ENCODE measurements at places on chromosomes 13 and 19.

DNA sequence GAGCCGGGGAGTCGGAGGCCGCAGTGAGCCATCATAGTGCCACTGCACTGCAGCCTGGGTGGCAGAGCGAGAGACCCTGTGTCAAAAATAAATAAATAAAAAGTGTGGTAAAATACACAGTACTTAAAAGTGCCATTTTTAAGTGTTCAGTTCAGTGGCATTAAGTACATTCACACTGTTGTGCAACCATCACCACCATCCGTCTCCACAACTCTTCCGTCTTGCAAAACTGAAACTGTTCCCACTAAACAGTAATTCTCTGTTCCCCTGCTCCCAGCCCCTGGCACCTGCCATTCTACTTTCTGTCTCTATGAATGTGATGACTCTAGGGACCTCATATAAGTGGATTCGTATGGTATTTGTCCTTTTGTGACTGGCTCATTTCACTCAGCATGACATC, 13.3 kb downstream of the SLC25A42 start:
- no peak for DNase-seq

- DNase-seq, result no peak
These were observed 37.3 kb downstream of the KL start for GRCh38 chr13:33053397-33054066.

GRCh38 chr19:5536337-5536894, 31.3 kb downstream of the TINCR start:
- DNase-seq, result no peak

DNA sequence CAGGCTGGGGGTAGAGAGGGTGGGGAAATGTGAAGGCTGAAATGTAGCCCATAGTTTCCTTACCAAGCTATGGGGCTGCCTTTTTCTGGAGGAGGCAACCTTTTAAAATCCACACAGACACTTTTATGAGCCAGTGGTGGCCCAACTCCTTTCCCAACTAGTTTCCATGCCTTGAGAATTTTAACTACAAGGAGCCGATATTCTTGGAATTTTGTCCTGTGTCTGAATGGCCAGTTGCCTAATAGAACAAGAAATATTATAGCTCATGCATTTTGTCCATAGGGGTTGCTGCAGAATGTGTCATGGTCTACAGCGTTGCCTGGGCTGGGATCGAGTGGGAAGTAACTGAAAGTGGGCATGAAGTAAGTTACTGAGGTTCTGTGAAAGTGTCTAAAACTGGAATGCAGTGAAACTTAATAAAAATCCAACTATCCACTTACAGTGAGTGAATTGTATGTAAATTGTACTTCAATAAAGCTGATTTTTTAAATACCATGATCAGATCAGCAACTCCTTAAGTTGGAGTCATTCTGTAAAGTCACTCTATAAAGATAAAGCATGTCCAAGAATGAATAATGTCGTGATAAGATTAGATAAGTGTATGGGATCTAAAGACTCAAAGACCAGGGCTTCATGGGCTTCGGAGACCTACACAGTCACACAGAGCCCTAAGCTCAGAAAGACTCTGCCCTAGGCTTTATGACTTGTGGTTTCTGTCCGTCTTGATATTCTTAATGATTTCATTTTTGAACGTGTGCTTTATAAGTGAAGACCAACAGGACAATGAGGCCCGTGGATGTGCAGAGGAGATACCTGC, 122.6 kb upstream of the FNDC3A start:
- no peak for DNase-seq

DNA sequence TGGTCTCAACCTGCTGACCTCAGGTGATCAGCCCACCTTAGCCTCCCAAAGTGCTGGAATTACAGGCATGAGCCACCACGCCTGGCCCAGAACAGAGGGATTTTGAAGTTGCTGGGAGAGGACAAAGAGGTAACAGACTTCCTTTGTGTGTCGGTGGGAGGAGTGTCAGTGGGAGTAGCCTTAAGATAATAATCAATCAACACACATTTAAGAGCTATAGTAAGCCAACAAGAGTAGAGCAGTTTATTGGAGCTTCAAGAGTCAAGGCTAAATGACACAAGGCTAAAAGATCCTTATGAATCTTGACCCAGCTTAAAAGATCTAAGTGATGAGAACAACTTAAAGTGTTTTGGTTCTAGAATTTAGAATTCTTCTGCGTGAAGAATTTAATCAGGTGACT, 47.3 kb upstream of the NBEA start:
- no peak for DNase-seq

GRCh38 chr19:7994928-7995809, 10.3 kb downstream of the ELAVL1 start:
- no peak for DNase-seq

- peak; percentile 75 for DNase-seq
These were observed 44.4 kb downstream of the ELF1 start for GRCh38 chr13:40974460-40975407.

- DNase-seq, result peak; percentile 96
These were observed at the start of gene JAK3 for GRCh38 chr19:17847538-17848366. JAK3 (minus strand) TSS chr19:17847982; CDS start chr19:17844417, 3,565 bp downstream.

DNA sequence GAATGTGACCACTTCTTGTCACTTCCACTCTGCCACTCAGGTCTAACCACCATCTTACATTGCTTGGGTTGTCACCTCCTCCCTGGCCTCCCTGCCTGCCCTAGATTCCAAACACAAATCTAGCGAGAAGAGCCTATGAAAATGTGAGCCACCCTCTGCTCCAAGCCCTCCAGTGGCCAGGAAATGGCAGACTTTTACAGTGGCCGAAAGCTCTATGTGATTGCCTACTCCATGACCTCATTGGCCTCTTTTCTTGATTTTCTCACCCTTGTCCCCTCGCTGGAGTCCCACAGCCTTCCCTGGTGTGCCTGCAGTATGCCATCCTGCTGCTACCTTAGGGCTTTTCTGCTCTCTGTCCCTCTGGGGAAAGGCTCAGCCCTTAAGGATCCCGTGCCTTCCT, 84.2 kb downstream of the LRCH1 start:
- no peak for DNase-seq

- DNase-seq, result no peak
These were observed 5.0 kb downstream of the PPP1R37 start for GRCh38 chr19:45097776-45098520.

DNA sequence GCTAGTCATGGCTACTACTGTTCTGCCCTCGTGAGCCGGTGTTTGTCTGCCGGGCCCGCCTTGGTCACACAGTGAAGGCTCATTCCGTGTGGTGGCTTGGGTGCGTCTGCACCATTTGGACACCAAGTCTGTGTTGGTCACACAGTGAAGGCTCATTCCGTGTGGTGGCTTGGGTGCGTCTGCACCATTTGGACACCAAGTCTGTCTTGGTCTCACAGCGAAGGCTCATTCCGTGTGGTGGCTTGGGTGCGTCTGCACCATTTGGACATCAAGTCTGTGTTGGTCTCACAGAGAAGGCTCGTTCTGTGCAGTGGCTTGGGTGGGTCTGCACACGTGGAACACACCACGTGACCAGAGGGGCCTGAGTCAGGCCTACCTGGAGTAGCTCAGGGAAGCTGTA, 29.0 kb upstream of the DCUN1D2 start:
- no peak for DNase-seq

- DNase-seq, result no peak
These were observed 75.9 kb downstream of the STK24 start for GRCh38 chr13:98500963-98501421.

- DNase-seq, result no peak
These were observed 174.2 kb downstream of the TEX29 start for GRCh38 chr13:111494641-111495040.

- no peak for DNase-seq
These were observed 3.6 kb upstream of the TNFAIP8L1 start for GRCh38 chr19:4635754-4636116.

GRCh38 chr13:46475541-46475991, 77.4 kb upstream of the LRCH1 start:
- DNase-seq, result no peak

DNA sequence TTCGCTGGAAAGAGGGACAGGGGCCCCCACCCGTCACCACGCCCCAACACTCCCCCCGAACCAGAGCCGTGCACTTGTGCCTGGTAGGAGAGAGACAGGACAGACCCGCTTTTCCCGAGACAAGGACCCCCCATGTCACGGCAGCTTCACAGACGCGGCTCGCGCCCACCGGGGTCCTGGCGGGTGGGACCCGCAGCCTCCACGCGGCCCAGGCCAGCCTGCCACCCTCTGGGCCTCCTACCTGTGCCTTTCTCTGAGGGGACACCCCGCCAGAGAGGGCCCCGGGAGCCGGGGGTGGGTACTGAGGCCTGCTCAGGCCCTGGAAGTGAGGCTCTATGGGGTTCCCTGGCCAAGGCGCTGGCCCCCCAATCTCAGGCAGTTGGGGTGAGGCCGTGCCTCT, 4.0 kb upstream of the MISP start:
- no peak for DNase-seq

GRCh38 chr13:42007844-42008243, 40.6 kb upstream of the DGKH start:
- no peak for DNase-seq

GRCh38 chr19:45200568-45200967, 22.0 kb downstream of the BLOC1S3 start:
- DNase-seq, result no peak

DNA sequence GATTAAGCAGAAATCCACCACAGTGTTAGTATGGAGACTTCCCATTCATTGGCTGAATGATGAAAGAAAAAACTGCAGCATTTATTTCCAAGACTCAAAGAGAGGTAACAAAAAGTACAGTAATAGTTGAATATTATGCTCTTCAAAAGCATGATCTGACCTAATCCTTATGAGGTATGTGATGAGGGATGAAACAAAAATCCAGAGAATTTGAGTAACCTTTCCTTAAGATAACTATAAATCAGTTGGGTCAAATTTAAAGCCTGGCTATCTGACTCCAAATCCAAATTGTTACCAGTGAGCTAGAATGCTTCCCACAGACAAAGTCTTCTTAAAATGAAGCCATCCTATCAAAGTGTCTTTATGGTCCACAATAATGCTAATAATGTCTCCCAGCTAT, 38.1 kb downstream of the NUFIP1 start:
- DNase-seq, result no peak

- no peak for DNase-seq
These were observed 43.0 kb upstream of the C13orf42 start for GRCh38 chr13:51154029-51154555.

- DNase-seq, result no peak
These were observed 31.6 kb downstream of the SMIM24 start for GRCh38 chr19:3448616-3449334.

GRCh38 chr13:109180905-109181425, 551.6 kb downstream of the MYO16 start:
- DNase-seq, result no peak

DNA sequence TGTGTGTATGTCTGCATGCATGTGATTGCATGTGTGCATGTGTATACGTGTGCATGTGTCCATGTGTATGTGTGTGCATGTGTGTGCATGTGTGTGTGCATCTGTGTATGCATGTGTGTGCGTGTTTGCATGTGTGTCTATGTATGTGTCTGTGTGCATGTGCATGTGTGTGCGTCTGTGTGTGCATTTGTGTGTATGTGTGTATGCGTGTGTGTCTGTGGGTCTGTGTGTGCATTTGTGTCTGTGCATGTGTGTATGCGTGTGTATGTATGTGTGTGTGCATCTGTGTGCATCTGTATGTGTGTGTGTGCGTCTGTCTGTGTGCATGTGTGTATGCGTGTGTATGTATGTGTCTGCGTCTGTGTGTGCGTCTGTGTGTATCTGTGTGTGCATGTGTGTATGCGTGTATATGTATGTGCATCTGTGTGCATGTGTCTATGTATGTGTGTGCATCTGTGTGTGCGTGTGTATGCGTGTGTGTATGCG, 3.0 kb downstream of the STXBP2 start:
- DNase-seq, result no peak

GRCh38 chr19:309206-309565, 18.0 kb upstream of the PLPP2 start:
- no peak for DNase-seq

DNA sequence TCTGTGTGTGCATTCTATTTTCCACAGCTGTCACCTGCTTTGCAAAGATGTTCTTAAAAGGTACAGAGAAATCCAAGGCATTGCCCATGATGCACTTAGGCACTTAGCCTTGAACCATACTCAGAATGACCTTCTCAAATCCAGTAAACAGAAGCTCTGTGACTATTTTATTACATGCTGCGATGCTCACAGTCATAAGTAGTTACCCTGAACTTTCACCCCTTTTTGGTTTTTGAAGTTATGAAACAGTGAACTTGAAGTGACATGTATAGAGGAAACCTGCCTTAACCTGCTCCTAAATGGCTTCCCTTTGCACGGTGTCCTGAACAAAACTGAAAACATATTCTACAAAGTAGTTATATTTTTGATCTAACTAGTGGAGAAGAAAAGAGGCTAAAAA, 100.4 kb downstream of the SLC10A2 start:
- no peak for DNase-seq

GRCh38 chr13:83880275-83881139, 1.8 kb downstream of the SLITRK1 start:
- DNase-seq, result no peak

DNA sequence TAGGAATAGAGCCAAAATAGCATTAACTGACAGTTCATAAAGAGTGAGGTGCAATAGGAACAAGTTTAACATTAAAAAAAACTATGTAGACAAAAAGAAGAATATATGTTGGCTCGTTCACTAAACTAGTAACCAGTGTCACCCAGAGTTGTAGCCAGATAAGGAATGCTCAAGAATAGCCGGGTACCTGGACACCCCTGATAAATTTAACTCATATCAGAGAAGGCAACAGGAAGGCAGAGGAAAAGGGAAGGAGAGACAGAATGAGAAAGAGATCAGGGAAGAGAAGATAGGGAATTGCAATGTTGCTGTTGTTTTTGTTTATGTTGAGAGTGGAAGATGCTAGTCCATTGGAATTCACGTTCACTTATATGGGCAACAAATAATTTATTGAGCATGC, 31.6 kb upstream of the KATNAL1 start:
- no peak for DNase-seq

DNA sequence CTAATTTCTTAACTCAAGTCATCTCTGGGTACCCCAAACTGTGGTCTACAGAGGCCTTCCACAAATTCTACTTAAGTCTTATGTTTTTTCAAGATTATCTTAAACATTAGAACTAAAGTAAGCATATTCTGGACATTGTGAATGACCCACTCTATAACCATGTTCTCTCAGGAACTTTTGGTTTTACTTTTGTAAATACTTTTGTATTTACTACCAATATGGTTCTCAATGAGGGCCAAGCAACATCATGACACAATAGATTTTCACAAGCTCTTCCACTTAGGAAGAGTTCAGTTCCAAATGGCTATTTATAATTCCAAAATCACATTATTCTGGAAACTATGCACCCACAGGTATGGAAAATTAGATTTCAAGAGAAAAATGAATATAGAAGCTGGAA, 10.8 kb downstream of the DIAPH3 start:
- no peak for DNase-seq

- no peak for DNase-seq
These were observed 225.1 kb downstream of the HS6ST3 start for GRCh38 chr13:96314974-96315373.

DNA sequence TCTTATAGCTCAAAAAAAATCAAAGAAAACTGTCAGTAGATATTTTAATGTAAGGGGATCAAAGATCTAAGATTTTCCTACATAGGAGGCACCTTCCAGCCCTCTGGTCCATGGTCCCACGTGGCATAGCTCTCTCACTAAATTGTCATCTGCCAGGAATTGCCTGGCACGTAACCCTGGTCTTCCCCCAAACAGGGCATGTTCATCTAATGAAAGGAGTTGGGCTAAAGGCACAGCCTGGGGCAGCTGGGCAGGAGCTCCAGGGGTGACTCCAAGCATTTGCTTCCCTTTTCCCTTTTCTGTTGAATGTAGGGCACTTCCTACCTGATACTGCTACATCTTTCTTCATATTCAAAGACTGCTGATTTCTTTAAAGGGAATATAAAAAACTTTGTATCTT, 148.7 kb downstream of the COL4A1 start:
- no peak for DNase-seq

Measured in CD4-positive, alpha-beta T cell treated with Interleukin-10 for 1 hour (primary cell).